Foreskin keratinocyte (primary cell): ENCODE measurements at places on chromosomes 5 and 9.

GRCh38 chr5:74055486-74056106 is 429.6 kb downstream of the ARHGEF28 start:
- no peak for DNase-seq

DNA sequence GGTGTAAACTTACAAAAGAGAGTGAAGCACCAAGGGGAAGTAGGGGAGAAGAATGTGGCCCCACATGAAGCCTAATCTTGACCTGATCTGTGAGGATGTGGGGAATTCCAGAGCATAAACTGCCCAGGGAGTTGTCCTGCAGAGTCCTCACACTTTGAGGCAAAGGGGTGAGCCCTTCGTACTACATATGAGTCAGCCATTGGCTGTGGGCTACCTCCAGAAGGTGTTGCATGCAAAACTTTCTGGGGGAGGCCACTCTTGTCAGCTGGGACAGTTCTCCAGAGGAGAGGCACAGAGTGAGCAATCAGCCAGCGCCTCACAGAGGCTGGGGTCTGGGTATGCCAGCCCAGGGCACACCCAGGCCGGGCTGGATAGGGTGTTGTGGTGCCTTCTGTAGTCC is 98.1 kb upstream of the NMUR2 start:
- DNase-seq, result no peak

DNA sequence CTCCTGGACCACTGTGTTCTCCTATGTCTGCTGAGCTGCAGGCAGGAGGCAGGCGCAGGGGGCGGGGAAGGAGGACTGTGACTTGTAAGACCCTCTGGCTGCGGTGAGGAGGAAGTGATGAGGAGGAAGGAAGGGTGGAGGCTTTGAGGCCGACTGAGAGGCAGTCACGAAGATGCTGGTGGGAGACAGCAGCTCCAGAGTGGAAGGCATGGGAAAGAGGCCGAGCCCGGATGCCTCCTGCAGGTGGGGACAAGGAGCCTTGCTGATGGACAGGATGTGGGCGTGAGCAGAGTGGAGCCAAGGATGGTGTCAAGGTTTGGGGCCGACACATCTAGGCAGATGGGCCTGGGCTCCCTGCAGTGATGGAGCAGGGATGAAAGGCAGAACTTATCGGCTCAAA is 74.3 kb upstream of the ICE1 start:
- DNase-seq, result no peak

- DNase-seq, result no peak
Observed at GRCh38 chr9:98658951-98659351, 49.8 kb downstream of the GABBR2 start.

- DNase-seq, result no peak
Observed at GRCh38 chr5:75006865-75007822, 45.2 kb downstream of the GCNT4 start.

GRCh38 chr9:109913461-109913810 is 133.4 kb downstream of the PALM2AKAP2 start:
- no peak for DNase-seq

DNA sequence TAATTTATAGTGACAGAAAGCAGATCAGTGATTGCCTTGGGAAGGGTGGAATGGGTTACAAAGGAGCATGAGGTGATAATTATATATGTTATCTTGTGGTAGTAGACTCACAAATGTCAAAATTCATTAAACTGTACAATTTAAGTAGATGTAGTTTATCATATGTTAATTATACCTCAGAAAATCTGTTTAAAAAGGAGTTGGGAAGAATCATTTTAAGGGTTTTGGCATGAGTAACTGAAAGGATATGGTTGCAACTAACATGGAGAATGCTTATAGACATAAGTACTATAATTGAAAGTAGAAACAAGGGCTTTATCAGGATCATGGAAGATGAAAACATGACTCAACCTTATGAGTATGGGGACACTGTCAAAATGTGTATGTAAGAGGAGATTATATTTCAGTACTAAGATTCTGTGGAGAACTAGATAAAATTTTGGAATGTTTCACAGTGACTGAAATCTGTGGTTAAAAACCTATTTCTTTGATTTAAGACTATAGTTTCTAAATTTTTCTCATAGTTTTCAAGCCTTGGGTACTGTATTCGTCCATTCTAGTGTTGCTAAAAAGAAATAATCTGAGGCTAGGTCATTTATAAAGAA is 73.3 kb downstream of the FCHO2 start:
- DNase-seq, result no peak

DNA sequence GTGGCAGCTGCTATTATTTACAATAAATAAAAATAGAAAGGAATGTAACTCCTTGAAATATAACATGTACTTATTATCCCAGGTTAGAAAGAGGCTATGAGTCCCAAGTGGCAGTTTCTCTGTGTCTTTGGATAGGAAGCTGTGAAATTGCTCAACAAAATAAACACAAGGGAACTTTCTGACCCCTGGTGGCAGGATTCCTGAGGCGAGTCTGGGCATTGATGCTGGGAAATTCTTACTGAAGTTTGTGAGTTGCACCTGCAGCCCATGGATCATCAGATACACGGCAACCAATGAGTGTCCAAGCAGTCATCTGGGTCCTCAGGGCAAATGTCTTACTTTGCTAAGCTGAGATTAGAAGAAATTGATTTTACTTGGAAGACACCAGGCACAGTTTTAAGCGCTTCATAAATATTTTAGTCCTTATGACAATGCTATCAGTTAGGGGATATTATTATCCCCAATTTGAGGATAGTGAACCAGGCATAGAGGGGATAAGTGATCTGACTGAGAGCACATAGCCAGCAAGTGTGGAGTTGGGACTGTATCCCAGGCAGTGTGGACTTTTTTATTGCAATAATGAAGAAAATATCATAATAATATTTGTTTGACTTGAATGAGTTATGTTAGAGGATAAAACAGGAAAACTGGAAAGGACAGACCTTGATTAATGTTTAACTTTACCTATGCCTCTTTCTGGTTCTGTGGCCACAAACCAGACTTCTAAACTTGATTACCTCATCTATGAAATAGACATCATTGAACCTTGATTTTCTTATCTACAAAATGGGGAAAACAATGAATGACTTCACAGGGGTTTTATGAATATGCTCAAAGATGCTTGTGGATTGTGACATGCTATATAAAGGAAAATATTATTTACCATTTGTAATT is 265.5 kb upstream of the ADAMTSL1 start:
- DNase-seq, result peak; percentile 70

- no peak for DNase-seq
Observed at GRCh38 chr5:173015598-173016455, 32.3 kb downstream of the ATP6V0E1 start.

- DNase-seq, result no peak
Observed at GRCh38 chr9:80875947-80876346, 813.4 kb downstream of the TLE1 start.

DNA sequence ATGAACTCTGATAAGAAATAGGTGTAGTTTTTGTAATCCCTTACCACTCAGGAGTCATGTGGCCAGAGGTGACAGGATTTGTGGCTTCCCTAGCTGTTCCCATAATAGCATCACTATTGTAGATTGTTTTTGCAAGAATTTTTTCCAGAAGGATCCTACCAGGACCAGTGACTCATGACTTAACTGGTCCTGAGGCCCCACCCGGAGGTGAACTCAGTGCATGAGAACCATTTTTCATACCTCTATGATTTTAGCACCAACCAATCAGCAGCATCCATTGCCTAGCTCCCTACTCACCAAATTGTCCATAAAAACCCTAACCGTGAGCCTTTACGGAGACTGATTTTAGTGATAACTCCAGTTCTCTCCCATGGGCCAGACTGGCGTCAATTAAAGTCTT is 484.8 kb downstream of the PSAT1 start:
- no peak for DNase-seq

DNA sequence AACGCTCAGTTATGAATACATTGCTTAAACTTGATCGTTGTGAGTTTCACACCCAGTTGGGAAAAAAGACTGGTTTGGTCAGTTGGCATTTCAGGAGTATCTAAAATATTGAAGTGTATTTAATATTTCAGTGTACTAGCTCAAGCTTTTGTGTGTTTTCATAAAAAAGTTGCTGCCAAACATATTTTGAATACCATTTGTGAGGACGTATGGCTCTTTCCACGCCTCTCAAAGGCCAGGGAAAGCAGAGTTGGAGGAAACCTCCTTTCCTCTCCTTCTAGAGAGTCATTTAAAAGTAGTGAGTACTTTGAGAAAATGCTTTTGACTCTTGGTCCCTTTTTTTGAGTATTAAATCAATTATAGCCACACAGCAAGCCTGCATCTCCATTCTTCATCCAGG is 43.2 kb upstream of the ANKRD33B start:
- no peak for DNase-seq

GRCh38 chr5:150024346-150024984 is 23.9 kb downstream of the HMGXB3 start:
- DNase-seq, result no peak

- DNase-seq, result peak; percentile 86
Observed at GRCh38 chr5:172559004-172559932, 81.8 kb upstream of the NEURL1B start.

- DNase-seq, result no peak
Observed at GRCh38 chr9:130590305-130590704, 10.9 kb downstream of the FUBP3 start.

- DNase-seq, result no peak
Observed at GRCh38 chr9:129348890-129349664, 171.0 kb upstream of the IER5L start.

GRCh38 chr9:104575456-104575855 is 6.5 kb downstream of the OR13C8 start:
- no peak for DNase-seq

- DNase-seq, result no peak
Observed at GRCh38 chr5:68679041-68679440, 414.8 kb upstream of the SLC30A5 start.

DNA sequence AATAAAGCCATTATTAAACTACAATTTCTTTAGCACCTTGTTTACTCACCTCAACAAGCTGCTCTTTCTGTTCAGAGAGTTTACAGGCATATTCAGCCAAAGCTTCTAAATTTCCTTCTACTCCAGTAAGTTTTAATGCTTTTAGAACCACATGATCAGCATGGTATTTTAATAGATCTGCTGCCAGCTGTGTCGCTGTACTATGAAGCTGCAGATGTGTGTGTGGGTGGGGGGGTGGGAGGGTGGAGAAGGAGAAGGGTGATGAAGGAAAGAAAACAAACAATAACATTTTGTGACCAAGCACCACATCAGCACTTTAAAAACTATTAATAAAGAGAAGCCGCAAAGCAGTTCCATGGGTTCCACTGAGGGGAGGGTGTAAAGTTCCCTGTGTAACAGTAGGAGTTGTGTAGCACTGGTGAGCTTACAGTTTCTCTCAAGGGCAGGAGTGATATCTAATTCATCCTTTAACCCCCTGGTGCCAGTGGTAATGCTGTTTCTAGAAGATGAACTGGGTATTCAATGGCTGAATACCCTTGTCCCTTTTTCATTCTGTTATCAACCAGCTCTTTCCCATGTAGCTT is 38.5 kb downstream of the ABITRAM start:
- no peak for DNase-seq

- DNase-seq, result no peak
Observed at GRCh38 chr9:111036429-111036789, 1.9 kb downstream of the LPAR1 start.

GRCh38 chr5:40628407-40628806 is 51.3 kb upstream of the PTGER4 start:
- DNase-seq, result no peak

- peak; percentile 42 for DNase-seq
Observed at GRCh38 chr9:35651956-35652828, 1.5 kb upstream of the SIT1 start.

GRCh38 chr5:10409504-10409903 is 32.2 kb upstream of the ROPN1L start:
- DNase-seq, result no peak

- no peak for DNase-seq
Observed at GRCh38 chr5:87277279-87277835, 9.7 kb downstream of the RASA1 start.

DNA sequence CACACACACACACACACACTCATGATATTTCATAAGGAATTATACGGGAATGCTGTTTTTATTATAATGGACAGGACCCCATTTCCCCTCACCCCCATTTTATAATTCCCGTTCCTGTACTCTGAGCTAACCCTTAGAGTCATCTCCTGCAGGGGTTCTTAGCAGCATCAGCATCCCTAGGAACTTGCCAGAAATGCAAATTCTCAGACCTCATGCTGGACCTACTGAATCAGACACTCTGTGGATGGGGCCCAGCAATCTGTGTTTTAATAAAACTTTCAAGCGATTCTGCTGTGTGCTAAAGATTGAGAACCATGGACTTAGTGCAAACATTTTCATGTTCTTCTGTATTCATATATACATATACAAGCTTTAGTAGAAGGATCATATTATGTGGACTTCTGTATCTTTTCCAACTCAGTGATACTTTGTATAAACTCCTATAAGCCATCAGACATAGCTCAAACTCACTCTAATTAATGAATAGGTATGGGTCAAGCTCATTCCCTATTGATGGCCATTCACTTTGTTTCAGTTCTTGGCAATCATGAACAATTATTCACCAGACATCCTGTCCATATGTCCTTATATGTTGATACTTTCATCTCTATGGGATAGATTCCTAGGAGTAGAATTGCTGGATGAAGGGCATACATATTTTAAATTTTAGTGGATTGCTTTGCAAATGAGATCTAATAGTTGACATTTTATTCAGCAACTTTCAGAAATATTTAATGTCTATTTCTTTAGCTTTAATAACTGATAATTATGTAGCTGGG is 65.5 kb downstream of the ARHGEF28 start:
- peak; percentile 28 for DNase-seq

- no peak for DNase-seq
Observed at GRCh38 chr9:86329649-86330048, 24.6 kb downstream of the TUT7 start.

GRCh38 chr9:128361296-128361985 is 9.7 kb upstream of the URM1 start:
- no peak for DNase-seq
